ENCODE measurements at places on chromosomes 11 and 22. TPM values are rescaled to one million over a fixed set of nuclear protein-coding genes. Genes with fewer than 3 reads are reported as not detected.

Gene MUC2
- total RNA-seq = not detected

DNA sequence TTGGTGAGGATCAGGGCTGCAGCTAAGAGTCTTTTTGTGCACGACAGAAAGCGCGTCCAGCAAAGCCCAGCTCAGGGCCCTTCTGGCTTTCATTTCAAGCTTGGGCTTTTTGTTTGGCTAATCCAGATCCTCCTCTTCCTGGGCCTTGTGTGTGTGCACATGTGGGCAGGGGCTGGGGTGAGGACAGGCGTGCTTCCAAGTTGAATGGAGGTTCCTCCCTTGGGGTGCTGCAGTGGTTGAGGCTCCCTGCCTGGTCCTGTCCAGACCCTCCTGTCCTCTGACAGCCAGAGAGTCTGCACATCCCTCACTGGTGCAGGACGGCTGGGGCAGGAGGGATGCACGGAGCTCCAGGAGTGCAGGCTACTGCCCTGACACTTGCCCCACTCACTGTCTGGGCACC is 62.0 kb upstream of the NECTIN1 start:
- no peaks in the 10 kb centered on the region for H3K36me3 ChIP-seq
- H3K27me3 ChIP-seq = peaks cover 12% of the 10 kb centered on the region
- no peak overlapping the region for H3K27ac ChIP-seq
- no peaks in the 10 kb centered on the region for H3K4me1 ChIP-seq
- no peak for DNase-seq
- no peak overlapping the region for H3K4me3 ChIP-seq

Gene CHADL
- 1.2 TPM for total RNA-seq

Gene GPHA2
- total RNA-seq = not detected

Gene SESN3
- 94.5 TPM for total RNA-seq

All from endothelial cell (in vitro differentiated cells).